ENCODE measurements at places on chromosomes 7 and 10. TPM values are rescaled to one million over a fixed set of nuclear protein-coding genes. Genes with fewer than 3 reads are reported as not detected.

BTRC gene
- total RNA-seq: 11.7 TPM

GRCh38 chr7:39088730-39089593 lies 111.3 kb downstream of the POU6F2 start:
- no peaks in the 10 kb centered on the region for H3K27me3 ChIP-seq
- no peak for DNase-seq
- no peak overlapping the region for H3K4me3 ChIP-seq
- H3K4me1 ChIP-seq: no peaks in the 10 kb centered on the region
- H3K36me3 ChIP-seq: no peaks in the 10 kb centered on the region

DNA sequence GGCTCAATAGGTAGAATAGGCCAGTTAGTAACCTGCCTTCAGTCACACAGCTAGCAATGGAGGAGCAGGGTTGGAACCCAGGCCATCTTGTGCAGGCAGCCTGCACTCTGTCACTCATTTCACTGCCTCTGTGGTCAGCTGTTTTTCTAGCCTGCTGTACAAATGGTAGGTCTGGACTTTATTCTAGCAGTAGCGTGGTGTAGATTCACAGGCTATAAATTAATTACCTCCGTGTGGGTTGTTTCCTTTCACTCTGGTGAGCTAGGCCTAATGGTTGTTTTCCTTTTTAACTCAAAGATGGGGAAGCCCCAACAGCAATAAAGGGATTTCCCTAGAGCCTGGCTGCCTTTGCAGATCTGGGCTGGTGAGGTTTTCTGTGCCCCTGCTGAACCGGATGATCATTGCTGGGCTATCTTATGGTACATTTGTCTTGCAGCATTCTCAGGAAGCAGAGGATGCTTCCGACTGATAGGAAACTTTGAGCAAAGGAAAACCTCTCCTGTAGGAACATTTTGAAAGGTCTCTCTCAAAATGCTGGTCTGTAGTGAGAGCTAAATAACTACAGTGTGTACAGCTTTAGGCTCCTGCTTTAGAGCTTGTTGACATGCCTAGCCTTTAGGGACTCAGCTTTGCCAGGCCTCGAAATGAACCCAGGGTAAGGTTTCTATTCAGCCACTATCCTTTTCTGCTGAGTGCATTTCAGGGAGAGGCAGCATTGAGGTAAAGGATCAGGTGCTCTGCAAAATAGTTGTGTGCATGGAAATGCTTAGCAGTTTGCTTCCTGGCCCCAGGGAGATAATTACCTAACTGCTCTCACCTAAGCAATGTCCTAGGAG lies 157.4 kb downstream of the ST7 start:
- H3K4me3 ChIP-seq: no peak overlapping the region
- no peaks in the 10 kb centered on the region for H3K27me3 ChIP-seq
- no peaks in the 10 kb centered on the region for H3K36me3 ChIP-seq

DNA sequence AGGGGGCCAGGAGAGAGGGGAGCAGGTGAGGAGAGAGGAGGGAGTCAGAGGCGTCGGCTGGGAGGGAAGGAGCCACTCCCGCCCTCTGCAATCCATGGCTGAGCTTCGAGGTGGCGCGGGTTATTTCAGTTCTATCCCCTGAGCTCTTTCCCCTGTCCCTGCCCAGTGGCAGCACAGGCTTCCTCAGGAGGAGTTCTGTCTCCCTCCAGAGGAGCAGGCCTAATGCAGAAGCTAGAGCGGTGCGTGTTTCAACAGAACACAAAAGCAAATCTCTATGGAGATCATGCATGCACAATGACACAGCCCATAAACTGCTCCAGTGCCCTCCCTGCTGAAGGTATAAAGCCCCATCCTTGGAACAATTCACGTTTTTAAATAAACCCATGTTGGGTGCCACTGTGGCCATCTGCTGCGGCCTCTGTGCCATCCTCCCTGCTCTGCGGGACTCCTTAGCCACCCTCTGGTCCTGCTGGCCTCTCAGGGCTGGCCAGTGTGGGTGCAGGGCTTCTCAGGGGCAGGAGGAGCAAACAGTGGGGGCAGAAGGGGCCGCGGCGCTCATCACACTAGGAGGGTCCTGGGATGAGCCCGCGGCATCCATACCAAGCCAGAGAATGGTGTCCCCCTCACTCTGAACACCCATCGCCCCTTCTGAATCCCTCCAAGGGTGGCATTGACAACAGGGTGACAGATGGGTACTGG lies 192.6 kb upstream of the LYZL2 start:
- H3K4me1 ChIP-seq: peaks cover 22% of the 10 kb centered on the region
- H3K4me3 ChIP-seq: no peak overlapping the region
- H3K27ac ChIP-seq: no peak overlapping the region
- H3K36me3 ChIP-seq: no peaks in the 10 kb centered on the region
- DNase-seq: no peak
